ENCODE measurements at places on chromosomes 11 and 22.
A peak's percentile ranks its signal among the peaks of the same experiment; 100 is the strongest.

GRCh38 chr11:65103476-65103875 lies 7.5 kb downstream of the VPS51 start:
- no peak for DNase-seq

GRCh38 chr22:37659897-37660708 lies 1.6 kb downstream of the PDXP start:
- no peak for DNase-seq

GRCh38 chr11:130906616-130907015 lies 9.7 kb downstream of the SNX19 start:
- no peak for DNase-seq

- DNase-seq = no peak
Observed at GRCh38 chr11:121688860-121689614, 236.3 kb upstream of the SORL1-AS1 start.

DNA sequence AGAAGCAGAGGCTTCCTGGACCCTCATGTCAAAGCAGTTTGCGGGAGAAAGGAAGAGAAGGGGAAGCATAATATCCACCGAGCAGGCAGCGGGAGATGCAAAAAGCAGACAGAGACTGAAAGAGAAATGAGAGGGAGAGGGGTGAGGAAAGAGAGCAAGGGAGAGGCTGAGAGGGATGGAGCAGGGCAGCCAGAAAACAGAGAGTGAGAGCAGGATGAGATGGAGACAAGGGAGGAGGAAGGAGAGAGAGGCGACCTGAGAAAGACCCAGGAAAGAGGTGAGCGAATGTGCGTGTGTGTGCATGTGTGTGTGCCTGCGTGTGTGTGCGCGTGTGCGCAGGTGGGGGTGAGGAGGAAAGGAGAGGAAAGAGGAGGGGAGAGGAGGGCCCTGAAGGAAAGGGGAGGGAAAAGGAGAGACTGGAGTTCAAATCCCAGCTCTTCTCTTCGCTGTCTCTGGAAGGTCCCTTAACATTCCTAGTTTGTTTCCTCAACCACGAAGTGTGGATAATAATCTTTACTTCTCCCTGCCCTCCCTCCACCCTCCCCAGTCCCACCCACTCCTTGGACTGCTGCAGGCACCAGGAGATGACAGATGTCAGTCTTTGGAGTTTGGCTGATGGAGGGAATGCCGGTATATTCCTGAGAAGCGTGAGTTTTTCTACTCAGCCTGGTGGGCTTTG lies 67.9 kb downstream of the ISX start:
- DNase-seq = no peak

DNA sequence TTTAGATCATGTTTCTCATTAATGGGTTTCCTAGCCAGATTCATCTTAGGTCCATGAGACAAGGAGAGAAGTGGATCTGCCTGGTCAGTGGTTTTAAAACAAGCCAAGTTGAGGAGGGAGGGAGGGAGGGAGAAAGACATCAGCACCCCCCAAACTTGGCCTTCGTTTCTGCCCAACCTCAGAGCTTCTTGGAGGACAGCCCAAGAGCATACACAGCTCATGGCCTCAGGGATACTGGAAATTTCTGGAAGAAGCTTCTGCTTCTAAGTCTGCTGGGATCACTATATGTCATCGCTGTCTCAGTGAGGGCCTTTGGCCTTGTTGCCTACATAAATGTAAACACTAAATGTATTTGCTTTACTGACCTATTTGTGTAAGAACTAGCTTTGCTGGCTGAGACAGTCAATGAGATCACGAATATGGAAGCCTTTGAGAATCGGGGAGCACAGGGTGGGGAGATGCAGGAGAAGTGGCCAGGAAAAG lies 375.1 kb downstream of the BUD13 start:
- no peak for DNase-seq

DNA sequence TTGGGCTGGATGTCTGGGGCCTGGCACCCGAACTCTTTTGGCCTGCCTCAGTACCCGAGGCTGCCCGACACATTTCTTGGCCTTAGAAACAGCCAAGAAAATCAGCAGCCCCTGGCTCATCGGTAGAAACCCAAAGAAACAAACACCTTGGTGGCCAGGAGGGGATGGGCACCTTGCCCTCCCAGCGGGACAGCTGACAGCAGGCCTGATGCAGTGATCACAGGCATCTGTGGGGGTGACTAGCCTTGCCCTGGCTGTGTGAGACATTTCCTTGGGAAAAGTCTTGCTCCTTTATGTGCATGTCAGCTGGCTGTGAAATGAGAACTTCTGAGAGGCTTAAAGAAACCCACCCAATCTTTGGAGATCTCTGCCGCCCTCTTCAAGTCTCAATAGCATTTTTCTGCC lies 60.9 kb downstream of the SMIM38 start:
- no peak for DNase-seq

DNA sequence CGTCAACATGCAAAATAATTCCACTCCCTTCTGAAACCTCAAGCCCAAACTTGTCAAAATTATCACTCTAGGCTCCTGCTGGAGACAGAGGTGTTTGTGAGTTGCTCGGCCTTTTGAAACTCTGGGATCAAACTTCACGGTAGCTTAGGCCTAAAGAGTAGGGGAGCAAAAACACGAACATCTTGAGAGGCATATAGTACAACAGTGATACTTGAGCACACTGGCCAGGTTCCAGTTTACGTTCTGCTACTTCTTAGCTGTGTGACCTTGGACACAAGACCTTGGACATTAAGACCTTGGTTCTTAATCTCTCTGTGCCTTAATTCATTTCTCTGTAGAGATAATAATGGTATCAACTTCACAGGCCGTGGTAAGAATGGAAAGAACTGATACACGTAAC lies 123.5 kb upstream of the LMO1 start:
- DNase-seq = no peak

- no peak for DNase-seq
Observed at GRCh38 chr11:69600001-69600400, 41.0 kb upstream of the CCND1 start.

DNA sequence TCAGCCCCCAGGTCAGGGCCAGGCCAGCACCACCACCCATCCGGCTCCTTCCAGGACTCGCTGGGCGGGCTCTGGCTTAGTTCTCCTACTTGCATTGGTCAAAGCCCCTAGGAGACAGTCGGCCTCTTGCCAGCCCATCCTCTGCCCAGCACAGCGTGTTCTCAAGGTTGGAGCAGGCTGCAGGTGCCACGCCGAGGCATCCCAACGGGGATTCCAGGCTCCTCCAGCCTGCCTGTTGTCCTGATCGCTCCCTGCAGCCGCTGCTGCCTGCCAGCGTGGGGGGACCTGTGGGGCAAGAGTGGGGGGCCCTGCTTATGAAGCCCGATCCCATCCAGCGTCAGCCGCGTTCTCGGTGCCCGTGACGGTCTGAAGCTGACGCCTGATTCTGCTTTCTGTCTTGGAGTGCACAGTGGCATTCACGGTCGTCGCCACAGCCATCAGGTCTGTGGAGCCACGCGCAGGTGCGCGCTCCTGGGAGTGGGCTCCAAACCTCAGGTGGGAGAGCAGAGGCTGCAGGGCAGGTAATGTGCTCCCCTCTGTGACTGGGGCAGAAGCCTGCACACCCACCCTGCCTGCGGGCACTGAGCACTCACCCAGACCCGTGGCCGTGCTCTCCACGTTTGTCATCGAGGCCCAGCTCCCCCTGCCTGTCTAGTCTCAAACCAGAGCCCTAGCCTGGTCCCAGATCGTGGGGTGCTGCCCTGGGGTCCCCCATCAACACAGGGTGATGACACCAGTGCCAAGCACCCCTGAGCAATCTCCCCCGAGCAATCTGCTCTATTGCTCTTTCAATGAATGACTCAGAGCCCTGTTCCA lies 991.6 kb downstream of the BRD1 start:
- DNase-seq = no peak

GRCh38 chr11:17552041-17552355 lies 4.9 kb downstream of the OTOG start:
- DNase-seq = no peak

DNA sequence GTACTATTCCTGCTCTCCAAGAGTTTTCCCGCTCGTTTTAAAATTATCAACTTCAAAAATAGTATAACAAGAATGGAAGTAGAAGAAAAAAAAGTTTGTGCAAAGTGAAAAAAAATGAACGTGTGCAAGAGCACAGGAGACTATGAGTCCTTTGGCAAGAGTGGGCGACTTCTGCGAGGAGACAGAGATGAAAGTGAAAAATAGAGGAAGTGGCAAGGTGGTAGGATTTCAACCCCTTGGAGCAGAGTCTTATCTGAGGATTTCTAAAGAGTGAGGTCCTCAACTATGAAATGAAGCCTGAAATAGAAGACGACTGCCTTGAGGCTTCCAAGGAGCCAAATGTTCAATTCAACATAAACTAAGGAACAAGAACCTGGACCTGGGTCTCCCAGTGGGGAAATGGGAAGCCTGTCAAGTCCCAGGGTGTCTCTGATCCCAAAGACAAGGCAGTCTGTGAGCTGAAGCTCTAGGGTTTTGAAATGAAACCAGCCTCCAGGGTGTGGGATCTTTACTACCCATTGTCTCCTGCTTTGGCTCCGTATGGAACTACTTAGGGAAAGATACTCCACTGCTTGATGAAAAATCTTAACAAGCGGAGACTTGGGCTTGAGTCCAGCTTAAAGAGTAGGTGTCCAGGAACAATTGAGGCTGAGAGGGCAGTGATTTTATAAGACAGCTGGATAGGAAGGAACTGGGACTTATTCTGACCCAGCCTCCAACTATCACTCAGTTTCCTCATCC lies 4.8 kb downstream of the P4HA3 start:
- DNase-seq = no peak

DNA sequence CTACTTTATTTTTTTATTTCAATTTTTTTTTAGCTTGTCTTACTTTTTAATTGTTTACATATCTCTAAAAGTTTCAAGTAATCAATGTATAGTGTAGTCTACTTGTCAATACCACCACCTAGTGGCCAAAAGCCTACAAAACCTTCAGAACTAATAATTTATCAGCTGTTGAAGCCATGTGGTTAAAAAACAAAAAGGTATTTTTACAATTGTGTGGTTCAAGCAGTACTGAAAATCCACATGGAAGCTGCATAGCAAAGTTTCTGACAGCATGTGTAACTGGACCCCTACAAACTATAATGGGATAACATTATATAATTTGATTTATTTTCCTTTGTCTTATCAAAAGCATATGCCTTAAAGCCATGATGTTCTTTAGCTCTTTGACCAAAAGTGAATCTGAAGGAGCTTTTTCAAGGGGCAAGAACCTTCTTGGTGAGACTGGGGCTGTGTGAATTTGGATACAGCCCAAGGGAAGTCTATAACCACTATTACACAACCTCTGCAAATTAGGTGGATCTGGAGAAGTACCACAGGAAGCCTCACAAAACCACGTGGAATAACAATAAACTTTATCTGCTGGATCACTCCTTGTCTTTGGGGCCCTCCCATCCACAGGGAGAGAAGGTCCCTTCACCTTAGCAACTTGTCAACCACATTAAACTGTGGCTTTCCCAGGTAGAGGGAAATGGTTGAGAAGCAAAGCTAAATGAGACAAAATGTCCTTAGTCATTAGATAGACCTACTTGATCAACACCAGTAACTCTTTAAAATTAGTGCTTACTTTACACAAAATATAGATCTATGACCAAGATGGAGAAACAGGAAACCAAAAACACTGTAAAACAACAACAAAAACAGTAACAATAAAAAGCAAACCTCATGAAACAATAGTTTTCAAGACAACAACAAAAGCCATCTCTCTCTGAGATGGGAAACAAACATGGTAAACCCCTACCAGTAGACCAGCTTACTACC lies 9.9 kb downstream of the NARS2 start:
- DNase-seq = peak; percentile 2

DNA sequence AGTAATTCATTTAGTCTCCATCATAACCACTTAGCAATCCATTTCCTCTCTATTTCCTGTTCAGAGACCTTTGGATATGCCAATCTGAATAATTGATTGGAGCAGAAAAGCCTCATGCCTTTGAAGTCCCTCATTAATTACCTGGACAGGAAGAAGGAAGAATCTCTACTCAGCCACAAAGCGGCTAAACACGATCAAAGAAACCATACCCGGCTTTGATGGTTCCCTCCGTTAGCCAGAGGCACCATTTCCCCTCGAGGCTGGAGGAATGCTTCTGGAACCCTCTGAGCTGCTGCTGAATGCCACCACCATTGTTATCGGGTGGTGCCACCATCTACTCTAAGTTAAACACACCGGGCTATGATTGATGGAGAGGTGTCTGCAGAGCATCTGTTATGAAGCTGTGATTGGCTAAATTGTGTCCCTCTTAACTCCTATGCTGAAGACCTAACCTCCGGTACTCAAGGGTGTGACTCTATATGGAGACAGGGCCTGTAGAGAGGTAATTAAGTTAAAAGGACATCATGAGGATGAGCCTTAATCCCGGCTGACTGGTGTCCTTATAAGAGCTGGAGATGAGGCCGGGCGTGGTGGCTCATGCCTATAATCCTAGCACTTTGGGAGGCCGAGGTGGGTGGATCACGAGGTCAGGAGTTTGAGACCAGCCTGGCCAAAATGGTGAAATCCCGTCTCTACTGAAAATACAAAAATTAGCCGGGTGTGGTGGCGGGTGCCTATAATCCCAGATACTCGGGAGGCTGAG lies 168.6 kb downstream of the CTTN start:
- DNase-seq = no peak

DNA sequence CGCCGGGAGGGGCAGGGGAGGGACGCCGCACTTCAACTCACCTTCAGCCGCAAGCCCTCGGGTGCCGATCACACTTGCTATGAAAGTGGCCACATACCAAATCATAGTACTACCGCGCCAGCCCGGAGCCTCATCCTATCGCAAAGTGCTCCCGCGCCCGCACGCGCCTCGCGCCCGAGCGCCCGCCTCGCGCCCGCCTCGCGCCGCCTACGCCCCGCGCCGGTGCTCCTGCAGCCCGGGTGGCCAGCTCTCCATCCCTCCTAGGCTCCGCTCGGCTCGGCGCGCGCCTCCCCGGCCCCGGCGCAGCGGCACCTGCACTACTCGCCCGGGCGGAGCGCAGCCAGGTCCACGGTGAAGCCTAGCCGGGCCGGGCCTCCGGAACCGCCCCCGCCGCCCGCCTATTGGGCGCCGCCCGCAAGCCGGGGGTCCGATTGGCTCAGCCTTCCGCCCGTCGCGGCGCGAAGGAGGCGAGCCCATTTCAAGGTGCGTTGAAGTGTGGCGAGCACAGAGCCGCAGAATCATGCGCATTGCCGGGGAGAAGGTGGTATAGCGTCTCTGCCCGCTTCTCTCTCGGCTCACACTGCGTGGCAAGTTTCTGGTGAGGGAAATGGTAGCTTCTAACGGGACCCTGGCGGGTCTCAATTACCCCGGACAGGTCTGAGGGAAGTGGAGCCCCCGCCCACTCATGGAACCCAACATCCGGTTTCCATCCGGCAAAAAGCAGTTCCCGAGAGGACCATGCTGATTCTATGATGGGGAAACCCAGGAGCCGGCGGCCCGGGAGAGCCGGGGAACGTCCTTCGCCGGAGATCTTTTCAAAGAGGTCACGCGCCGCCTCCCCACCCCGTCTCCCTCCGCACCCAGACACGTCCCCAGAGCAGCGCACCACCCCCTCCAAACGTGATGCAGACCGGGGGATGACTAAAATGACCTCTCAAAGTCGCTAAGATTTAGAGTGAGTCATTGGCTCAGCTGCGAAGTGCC lies at the start of gene IGSF9B:
Gene IGSF9B (minus strand): TSS at position 319 of the 984 bp plus-strand sequence. CDS start 214 bp downstream, at position 105.
- DNase-seq = peak; percentile 95

Data from substantia nigra (tissue), 51 donors.